ENCODE measurements at places on chromosomes 11 and 22. TPM values are rescaled to one million over a fixed set of nuclear protein-coding genes. Genes with fewer than 3 reads are reported as not detected.

Gene CD82
- 29.6 TPM for total RNA-seq

- peak; percentile 58 for DNase-seq
Measured at GRCh38 chr11:405954-406795, 8.6 kb downstream of the SIGIRR start.

DNA sequence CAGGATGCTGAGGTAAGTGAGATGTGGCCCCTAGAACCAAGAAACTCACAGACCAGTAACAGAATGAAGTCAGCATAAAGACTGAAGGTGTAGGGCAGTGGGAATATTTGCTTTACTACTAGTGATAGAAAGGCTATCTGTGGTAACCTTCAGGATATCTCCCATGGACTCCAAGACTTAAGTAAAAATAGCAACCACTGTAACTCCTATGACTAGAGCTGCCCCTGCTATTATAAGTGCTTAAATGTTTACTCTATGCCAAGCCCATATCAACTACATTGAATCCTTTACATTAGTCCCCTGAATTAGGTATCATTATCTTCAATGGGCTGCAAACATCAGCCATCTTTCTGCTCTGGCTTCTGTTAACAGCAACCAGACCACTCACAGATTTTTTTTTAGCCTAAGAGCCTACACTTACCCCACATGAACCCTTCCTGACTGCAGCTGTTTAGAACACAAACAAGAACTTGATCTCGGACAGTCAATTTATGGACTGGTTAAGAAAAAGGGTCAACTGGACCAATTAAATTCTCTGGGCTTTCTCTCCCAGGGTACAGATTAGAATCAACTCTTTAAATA is 335.1 kb upstream of the API5 start:
- DNase-seq = no peak

Gene EXPH5
- 26.1 TPM for total RNA-seq

GRCh38 chr11:2713094-2713493 is 13.3 kb upstream of the KCNQ1OT1 start:
- no peak for DNase-seq

DNA sequence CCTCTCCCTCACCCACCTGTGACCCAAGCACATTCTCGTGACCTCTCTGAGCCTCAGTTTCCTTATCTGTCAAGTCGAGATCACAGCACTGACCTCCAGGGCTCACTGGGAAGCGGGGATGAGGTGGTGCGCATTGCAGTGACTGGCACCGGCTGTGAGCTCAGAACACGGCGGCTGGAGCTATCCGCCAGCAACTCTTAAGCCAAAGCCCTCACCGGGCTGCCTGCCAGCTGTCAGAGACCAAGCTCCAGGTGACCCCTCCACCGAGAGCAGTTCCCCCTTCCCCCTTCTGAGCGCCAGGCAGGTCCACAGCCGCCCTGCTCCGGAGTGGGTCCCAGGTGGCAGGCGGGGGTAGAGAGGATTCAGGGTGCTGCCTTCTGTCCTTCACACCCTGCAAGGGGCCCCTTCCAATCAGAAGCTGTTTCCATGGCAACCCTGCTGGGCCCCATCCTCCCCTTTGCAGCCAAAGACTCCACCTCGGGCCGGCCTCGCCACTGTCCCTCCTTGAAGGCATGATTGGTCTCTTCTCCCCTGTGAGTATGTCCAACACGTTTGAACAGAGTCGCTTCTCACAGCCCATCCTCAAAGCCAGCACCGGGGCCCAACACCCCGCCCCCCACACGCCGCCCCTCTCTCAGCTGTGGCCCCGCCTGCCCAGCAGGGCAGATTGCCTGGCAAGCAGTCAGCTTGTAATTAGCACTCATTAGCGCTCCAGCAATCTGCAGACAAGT is 98.7 kb downstream of the WNT7B start:
- DNase-seq = no peak

GRCh38 chr11:90795746-90796145 is 572.9 kb upstream of the CHORDC1 start:
- no peak for DNase-seq

- no peak for DNase-seq
Measured at GRCh38 chr11:78961937-78962701, 387.5 kb upstream of the NARS2 start.

- DNase-seq = peak; percentile 71
Measured at GRCh38 chr11:3642071-3642951, 519 bp upstream of the ART5 start.

Gene F2
- not detected for total RNA-seq

DNA sequence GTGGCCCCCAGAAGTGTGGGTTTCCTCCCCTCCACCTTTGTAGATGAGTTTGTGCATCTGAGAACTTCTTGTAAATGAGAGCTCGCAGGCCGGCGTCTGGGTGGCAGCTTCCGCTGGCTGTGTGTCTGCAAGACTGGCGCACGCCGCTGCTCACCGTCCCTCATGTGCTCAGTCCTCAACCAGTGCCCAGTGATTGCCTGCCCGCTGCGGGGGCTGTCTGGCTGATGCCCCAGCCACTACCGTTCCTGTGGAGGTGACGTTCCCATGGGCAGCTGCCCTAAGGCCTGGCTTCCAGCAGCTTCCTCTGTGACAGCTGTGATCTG is 8.8 kb downstream of the TBX1 start:
- peak; percentile 14 for DNase-seq

- DNase-seq = no peak
Measured at GRCh38 chr11:1835671-1836010, 851 bp downstream of the SYT8 start.

Gene WNT7B
- not detected for total RNA-seq

Gene MTFP1
- total RNA-seq = 25.3 TPM

- DNase-seq = no peak
Measured at GRCh38 chr22:25054943-25055511, 102.5 kb downstream of the KIAA1671 start.

GRCh38 chr11:120338107-120338933 is 2.1 kb downstream of the ARHGEF12 start:
- DNase-seq = no peak

GRCh38 chr22:44567846-44568493 is 69.9 kb upstream of the RTL6 start:
- DNase-seq = peak; percentile 48

DNA sequence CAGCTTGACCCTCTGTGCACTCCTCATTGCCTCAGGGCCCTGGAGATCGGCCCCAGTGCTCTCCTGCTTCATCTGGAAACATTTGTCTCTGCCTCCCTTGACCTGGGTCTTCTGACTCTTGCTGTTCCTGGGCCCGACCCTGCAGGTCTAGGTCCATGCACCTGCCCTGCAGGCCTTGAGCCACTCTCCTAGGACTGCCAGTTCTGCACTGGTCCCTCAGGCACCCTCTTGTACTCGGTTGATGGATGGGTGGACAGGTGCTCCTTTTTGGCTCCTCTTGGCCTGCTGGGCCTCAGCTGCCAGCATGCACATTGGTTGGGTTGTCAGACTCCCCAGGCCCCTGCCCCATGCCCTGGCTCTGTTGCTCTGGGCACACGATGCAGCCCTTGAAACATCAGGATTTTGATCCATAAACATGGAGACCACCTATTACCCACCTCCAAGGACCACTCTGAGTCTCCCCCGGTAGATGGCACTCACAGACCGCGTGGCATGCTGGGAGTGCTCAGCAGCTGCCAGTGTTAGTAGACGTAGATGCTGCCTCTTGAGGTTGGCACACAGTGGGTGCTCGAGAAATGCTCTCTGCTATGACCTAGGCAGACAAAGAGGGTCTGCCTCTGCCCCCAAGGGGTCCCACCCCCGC is 20.2 kb upstream of the ACR start:
- no peak for DNase-seq

GRCh38 chr22:44596396-44597125 is 98.5 kb upstream of the RTL6 start:
- no peak for DNase-seq

DNA sequence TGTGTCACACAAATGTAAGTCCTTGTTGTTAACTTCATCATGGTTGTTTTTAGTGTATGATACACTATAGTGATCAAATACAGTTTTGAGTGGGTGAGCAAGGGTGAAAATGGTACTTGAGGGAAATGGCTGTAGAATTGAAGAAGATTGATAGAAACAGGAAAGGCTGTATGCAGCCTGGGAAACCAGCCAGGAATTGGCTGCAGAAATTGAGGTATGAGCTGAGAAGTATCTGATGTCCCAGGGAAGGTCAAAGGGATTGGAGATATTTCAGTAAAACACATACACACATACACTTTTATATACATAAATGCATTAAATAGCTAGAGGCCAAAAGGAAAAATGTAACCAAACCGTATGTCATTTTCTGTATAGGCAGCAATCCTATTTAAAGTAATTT is 13.1 kb upstream of the YAP1 start:
- no peak for DNase-seq

- no peak for DNase-seq
Measured at GRCh38 chr11:129881570-129882170, 13.7 kb downstream of the NFRKB start.

GRCh38 chr22:17966403-17966717 is 58.0 kb downstream of the MICAL3 start:
- DNase-seq = no peak

- DNase-seq = peak; percentile 87
Measured at GRCh38 chr22:23315341-23315917, 135.1 kb downstream of the BCR start.

Gene MRGPRE
- total RNA-seq = 1.2 TPM

GRCh38 chr11:107078375-107078774 is 60.1 kb upstream of the GUCY1A2 start:
- DNase-seq = no peak

Gene PVALB
- not detected for total RNA-seq

GRCh38 chr22:25169278-25170031 is 30.2 kb upstream of the CRYBB3 start:
- DNase-seq = no peak

Gene CHRM1
- total RNA-seq = 0.89 TPM

- peak; percentile 77 for DNase-seq
Measured at GRCh38 chr22:41826430-41827383, 6.2 kb upstream of the SREBF2 start.

- DNase-seq = no peak
Measured at GRCh38 chr11:120722524-120722923, 211.0 kb downstream of the GRIK4 start.

- no peak for DNase-seq
Measured at GRCh38 chr11:115144014-115144413, 360.2 kb downstream of the CADM1 start.

Gene KLHDC7B
- total RNA-seq = not detected

- DNase-seq = no peak
Measured at GRCh38 chr11:77374108-77374507, 72.6 kb upstream of the GDPD4 start.

- peak; percentile 44 for DNase-seq
Measured at GRCh38 chr11:44305470-44306051, 4.4 kb downstream of the ALX4 start.

DNA sequence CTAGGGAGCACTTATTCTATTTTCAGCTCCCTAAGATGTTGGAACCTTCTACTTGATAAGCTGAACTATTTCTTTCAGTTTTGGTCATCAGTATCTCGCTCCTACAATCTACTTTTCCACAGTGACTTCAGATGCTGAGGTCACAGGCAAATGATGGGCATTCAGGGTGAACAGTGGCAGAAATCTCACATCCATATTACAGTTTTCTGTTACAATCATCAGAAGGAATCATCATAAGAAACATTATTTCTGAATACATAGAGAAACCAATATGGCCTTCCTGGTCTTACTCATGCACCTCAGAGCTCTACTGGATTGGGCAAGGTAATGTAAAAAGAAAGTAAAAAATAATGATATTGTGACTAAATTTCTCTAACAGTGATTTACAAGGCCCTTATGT is 39.4 kb upstream of the DDI1 start:
- no peak for DNase-seq
